Activated CD8-positive, alpha-beta T cell treated with anti-CD3 and anti-CD28 coated beads for 36 hours (primary cell): ENCODE measurements at places on chromosomes 2 and 18. TPM values are rescaled to one million over a fixed set of nuclear protein-coding genes. Genes with fewer than 3 reads are reported as not detected.

The GAREM1 gene
- not detected for total RNA-seq

The MRO gene
- not detected for total RNA-seq

The EFEMP1 gene
- total RNA-seq, result not detected

The MC5R gene
- not detected for total RNA-seq

The KRTCAP3 gene
- total RNA-seq, result 4.2 TPM

The KYNU gene
- not detected for total RNA-seq
